ENCODE measurements at places on chromosomes 11 and 22. TPM values are rescaled to one million over a fixed set of nuclear protein-coding genes. Genes with fewer than 3 reads are reported as not detected.

Gene IGLL1
- total RNA-seq: not detected

Gene FXYD2
- total RNA-seq: 286 TPM

Gene ATL3
- 32.3 TPM for total RNA-seq

Gene SLC22A8
- not detected for total RNA-seq

Gene ANO9
- total RNA-seq: 20.1 TPM

Gene CARD16
- not detected for total RNA-seq
